ENCODE measurements at places on chromosomes 3 and 15. TPM values are rescaled to one million over a fixed set of nuclear protein-coding genes. Genes with fewer than 3 reads are reported as not detected.
A peak's percentile ranks its signal among the peaks of the same experiment; 100 is the strongest.

The GREM1 gene
- total RNA-seq: 0.44 TPM

The ZNF621 gene
- total RNA-seq: 22.5 TPM

DNA sequence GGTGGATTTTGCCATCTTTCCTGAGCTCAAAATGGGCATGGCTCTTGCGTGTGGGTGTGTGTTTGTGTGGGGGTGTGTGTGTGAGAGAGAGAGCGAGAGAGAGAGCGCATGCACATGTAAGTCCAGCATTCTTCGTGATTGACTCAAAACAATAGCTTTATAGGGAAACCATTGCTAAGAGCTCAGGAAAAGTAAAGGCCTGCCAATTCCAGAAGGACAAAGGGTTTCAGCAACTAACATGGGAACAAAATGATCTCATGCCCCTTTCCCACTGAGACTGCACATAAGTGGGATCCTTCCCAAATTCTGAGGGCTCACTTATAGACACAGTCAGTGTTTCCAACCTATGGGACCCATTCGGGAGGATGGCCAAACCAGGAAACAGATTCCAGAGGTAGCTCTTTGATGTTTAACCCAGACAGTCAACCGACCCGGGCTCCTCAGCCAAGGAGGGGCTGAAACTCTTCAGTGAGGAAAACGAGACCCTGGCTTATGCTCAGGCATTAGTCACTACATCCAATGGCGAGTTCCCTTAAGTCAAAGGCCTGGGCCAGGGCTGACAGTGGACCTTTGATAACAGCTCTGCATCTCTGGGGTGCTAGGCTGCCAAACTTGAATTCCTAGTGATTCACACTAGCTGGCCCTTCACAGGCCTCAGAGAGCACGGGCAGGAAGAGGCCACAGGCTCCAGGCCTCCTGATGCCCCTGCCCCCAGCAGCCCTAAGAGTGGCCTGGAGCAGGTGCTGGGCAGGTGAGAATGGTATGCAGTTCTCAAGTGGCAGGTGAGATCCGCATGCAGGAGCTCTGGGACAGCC lies 305.0 kb upstream of the C2CD4B start:
- DNase-seq: no peak

DNA sequence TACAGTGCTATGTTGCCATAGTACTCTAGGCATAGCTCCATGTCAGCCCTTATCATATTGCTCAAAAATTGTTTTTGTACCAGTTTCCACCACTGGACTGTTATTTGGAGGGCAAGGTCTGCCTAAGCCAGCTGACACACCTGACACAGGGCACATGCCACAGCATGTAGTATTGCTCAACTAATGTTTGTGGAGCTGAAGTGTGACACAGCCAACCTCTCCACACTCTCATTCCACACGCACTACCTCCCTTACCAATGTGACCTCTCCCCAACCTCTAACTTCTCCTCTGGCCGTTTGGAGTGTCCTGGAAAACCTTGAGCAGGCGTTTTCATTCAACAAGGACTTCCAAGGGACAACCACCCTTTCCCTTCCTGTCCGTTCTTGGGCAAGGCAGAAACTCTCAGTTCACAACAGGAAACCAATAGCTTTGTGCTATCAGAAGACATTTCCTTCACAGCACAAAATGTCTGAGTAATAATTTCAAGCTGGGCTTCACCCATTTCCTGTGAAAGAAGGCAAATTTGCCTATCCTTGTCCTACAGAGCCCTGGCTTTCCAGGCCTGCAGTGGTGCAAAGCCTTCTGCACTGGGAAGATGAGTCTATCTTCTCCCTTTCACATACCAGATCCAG lies 38.4 kb downstream of the TLNRD1 start:
- DNase-seq: peak; percentile 87

GRCh38 chr15:89486726-89487050 lies 9.7 kb downstream of the RHCG start:
- no peak for DNase-seq

- peak; percentile 35 for DNase-seq
Measured at GRCh38 chr3:44339181-44340057, 853 bp downstream of the TCAIM start.

GRCh38 chr3:168884353-168884903 lies 779.1 kb downstream of the MECOM start:
- peak; percentile 86 for DNase-seq

All from endothelial cell of umbilical vein (primary cell).